ENCODE measurements at places on chromosomes 11 and 22.
A peak's percentile ranks its signal among the peaks of the same experiment; 100 is the strongest.

GRCh38 chr11:83609191-83609590, 323.0 kb upstream of the CCDC90B start:
- DNase-seq: no peak

GRCh38 chr11:62513626-62514025, 33.0 kb downstream of the AHNAK start:
- DNase-seq: no peak

- DNase-seq: no peak
These were observed 4.7 kb downstream of the B3GNT6 start for GRCh38 chr11:77038825-77039326.

- DNase-seq: no peak
These were observed 61.1 kb upstream of the RPS13 start for GRCh38 chr11:17138562-17138961.

DNA sequence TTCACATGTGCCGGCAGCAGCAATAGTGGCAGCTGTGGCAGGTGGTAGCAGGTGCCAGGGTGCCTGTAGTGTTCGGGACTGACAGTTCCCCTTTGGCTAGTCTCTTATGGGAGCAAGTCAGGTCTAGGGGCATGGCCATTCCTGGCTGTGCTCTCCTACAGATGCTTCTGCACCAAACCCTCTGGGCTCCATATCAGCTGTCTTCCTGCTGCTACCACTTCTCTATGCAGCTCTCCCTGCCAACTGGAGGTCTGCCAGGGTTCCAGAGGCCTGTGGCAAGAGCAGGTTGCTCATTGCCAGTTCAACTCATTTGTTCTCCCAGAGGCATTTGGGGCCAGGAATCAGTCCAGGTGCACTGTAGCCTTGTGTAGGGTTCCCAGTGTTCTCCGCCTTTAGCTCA, 473.7 kb downstream of the JRKL start:
- DNase-seq: no peak

- no peak for DNase-seq
These were observed 55.3 kb downstream of the HIRA start for GRCh38 chr22:19376247-19376646.

DNA sequence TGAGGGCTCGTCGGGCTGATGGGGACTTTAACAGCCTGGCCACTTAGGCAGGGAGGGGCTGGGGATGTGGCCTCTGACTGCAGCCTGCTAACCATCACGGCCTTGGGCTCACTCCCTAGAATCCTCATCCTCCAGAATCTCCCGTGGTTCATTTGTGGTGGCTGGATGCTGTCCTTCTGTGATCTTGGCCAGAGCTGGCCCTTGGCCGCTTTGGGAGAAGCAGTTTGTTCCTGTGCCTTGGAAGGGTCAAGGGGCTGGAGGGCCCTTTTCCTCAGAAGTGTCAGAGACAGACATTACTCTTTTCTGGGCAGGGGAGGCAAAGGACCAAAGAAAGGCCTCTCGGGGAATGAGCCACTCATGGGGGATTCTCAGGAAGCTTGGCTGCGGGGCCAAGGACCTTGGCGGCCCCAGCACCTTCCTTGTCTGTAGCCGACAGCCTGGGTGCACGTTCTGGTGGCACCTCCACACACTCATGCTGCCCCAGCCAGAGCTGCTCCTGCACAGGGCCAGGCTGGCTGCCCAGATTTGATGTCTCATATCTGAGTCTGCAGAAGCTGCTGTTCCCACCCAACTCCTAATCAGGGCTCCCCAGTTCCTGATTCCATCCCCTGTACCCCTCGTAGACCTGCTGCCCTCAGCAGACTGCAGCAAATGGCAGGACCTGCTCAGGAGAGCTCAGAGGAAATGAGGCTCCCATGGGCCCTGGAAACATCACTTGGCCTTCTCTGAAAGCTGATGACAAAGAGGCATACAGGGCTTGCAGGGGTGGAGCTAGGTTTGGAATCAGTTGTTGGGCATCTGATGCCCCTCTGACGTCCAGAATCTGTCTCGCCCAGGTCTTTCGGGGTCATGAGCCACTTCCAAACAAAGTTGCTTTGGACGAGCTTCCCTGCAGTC, 107.7 kb downstream of the CTTN start:
- no peak for DNase-seq

DNA sequence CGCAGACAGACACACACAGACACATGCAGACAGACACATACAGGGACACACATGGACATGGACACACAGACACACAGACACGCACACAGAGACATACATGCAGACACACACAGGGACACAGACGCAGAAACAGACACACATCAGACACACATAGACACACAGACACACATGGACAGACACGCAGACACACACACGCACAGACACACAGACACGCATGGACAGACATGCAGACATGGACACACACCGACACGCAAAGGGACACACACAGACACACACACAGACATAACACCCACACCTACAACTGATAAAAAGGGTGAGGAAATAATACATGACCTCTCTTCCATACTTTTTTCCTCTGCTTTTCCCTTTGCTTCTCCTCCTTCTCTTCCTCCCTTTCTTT, 146.2 kb downstream of the HIPK3 start:
- DNase-seq: no peak

GRCh38 chr11:121429556-121429955, 22.6 kb upstream of the SORL1 start:
- no peak for DNase-seq

DNA sequence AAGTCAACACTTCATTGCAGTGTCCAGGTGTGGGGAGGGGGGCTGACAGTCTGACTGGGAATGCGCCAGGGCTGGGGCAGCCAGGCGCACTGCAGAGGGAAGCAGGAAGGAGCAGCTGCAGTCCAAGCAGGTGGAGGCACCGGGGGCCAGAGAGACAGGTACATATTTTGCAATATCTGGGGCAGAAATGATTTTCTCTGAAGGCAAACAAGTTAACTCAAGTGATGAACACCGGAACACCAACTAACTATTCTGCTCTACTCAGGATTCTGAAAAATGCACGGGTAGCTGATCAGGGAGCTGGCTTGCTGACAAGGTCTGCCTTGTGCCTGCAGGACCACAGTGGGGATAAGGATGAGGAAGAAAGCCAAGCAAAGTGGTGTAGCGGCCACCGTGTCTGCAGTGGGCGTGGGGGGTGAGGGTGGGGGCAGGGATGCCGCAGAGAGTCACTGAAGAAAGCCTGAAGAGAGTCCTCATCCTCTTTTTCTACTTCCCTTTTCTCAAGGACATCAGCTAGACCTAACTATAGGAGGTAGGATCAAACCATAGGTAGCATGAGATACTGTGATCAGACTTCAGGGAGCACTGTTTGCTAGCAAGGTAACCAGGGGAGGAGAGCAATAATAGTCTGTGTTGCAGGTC, 83.4 kb downstream of the SCN3B start:
- DNase-seq: no peak

GRCh38 chr11:19739872-19740271, 27.2 kb downstream of the NAV2 start:
- DNase-seq: no peak

GRCh38 chr11:57316017-57316416, 8.7 kb downstream of the TNKS1BP1 start:
- no peak for DNase-seq

DNA sequence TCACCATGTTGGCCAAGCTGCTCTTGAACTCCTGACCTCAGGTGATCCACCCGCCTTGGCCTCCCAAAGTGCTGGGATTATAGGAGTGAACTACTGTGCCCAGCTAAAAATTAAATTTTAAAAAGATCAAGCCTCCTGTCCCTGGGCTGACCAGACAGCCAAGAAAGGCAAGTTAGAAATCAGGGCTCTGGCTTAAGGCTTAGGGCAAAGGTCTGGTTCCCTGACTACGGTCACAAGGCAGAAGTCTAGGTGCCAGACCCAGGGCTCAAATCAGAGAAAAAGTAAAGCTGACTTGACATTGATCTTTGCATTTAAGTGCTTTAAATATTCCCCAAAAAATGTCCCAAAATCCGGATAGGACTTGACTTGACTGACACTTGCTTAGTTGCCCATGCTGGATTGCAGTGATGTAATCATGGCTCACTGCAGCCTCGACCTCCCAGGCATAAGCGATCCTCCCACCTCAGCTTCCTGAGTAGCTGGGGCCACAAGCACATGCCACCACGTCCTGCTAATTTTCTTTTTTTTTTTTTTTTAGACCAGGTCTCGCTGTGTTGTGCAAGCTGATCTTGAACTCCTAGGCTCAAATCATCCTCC, 17.3 kb upstream of the CRKL start:
- DNase-seq: no peak

GRCh38 chr11:74325649-74326645, 14.5 kb upstream of the P4HA3 start:
- DNase-seq: peak; percentile 69

- DNase-seq: peak; percentile 31
These were observed 38.7 kb downstream of the CYTH4 start for GRCh38 chr22:37320726-37321677.

DNA sequence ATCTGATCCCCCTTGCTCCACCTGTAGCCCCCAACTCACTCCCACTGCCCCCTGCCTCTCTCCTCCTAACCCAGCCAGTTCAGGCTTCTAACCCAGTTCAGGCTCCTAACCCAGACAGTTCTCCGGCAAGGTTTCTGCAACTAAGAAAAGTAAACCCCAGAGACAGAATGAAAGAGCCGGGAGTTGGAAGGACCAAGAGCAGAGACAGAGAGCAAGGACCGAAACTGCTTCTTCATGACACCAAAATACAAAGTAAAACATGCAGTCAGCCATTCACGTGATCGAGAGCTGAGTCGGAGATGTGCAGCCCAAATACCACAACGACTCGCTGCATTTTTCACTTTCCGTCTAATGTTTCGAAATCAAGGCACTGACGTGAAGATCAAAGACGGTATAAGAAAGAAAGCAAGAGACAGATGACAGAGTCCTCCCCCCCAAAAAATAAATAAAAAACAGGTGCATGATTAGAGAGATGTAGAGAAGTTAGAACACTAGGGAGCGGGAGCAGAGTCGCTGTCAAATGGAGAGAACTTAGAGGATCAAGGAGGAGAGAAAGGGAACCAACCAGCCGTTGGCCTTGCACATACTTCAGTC, 884 bp downstream of the IL10RA start:
- DNase-seq: peak; percentile 4

DNA sequence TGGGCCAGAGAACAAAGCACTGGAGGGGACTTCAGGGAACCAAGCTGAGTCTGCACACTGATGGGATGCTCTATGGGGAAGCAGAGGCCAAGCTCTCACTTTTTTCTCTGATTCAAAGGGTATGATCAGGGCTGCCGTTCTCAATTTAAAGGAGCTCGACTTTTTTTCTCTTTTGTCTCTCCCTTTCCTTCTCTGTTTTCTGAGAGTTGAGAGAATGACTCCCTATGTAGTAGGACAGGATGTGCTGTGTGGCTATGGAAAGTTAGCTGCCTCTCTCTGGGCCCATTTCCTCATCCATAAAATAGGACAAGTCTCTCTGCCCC, 7.9 kb downstream of the ADORA2A start:
- DNase-seq: no peak

- DNase-seq: no peak
These were observed 3.4 kb upstream of the MCAM start for GRCh38 chr11:119320240-119320775.

DNA sequence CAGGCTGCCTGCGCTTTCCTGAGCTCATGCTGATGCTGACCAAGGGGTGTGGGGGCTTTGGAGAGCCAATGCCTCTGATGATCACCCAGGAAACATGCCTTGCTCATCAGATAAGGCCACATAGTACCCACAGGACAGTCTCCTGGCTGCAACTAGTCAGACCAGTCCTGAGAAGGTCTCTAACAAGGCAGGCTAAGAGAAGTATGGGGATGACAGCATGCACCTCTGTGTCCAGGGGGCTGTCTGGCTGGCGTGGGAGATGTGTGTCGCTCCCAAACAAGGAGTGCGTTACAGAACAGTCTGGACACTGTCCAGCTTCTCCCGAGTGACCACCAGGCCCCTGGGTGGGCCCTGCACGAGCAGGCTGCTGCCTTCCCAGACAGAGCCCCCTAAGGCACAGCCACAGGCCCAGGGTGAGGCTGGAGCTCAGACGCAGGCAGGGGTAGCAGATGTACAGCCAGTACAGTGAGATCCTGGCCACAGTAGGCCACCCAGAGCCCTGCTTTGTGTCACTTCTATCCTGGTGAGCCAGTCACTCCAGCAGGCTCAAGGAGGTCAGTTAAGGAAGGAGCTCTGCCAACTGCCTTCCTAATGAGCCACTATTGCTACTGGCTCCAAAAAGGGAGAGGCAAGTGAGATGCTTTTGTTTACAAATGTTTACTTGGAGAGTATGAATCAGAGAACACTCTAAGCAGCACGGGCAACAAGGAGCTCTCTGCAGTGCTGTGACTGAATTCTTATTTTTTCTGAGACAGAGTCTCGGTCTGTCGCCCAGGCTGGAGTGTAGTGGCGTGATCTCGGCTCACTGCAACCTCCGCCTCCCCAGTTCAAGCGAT, 66.0 kb upstream of the CLTCL1 start:
- no peak for DNase-seq

DNA sequence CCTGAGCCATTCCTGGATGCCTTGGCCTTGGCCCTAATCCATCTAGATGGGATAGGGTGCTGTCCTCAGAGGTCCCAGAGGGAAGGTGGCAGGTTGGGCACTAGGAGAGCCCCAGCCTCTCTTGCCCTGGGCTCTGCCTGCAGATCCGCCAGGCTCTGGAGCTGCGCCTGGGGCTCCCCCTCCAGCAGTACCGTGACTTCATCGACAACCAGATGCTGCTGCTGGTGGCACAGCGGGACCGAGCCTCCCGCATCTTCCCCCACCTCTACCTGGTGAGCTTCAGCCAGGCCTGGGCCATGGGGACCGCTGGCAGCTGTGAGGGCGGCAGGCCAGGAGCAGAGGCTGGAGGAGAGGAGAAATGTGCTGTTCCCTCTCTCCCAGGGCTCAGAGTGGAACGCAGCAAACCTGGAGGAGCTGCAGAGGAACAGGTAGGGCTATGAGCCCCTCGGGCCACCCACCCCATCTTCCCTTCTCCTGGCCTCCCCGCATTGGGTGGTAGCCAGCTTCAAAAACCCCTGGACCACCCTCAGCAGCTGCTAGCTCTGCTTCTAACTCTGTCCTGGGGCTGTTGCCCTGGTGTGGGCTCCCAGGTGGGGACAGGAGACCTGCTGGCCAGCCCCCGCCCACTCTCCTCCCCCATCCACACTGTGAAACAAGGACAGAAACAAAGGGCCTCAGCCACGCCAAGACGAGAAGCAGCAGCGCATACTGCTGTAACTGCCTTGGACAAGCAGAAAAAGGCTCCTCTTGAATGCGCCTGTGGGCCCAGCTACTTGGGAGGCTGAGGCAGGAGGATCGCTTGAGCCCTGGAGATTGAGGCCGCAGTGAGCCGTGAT, 4.9 kb downstream of the SSH3 start:
- no peak for DNase-seq

DNA sequence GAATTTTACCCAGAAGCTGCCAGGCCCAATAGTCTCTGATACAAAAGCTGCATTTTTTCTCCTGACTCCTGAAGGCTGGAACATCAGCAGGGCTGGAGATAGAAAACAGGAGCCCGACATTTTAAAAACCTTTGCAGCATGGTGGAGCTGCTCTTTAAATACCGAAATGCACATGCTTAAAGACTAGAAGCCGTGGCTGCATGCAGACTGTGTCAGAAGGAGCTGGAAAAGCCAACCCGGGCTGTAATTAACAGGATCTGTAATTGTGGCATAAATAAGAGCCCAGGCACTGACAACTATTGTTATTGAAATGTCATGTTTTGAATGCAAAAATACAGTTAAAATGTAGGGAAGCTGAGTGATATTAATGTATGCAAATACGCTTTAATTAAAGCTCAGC, 304.9 kb upstream of the PLET1 start:
- no peak for DNase-seq

- no peak for DNase-seq
These were observed 72.3 kb downstream of the PPP6R3 start for GRCh38 chr11:68532727-68533369.
